Effector CD4-positive, alpha-beta T cell (primary cell): ENCODE measurements at places on chromosomes 12 and 14.

DNA sequence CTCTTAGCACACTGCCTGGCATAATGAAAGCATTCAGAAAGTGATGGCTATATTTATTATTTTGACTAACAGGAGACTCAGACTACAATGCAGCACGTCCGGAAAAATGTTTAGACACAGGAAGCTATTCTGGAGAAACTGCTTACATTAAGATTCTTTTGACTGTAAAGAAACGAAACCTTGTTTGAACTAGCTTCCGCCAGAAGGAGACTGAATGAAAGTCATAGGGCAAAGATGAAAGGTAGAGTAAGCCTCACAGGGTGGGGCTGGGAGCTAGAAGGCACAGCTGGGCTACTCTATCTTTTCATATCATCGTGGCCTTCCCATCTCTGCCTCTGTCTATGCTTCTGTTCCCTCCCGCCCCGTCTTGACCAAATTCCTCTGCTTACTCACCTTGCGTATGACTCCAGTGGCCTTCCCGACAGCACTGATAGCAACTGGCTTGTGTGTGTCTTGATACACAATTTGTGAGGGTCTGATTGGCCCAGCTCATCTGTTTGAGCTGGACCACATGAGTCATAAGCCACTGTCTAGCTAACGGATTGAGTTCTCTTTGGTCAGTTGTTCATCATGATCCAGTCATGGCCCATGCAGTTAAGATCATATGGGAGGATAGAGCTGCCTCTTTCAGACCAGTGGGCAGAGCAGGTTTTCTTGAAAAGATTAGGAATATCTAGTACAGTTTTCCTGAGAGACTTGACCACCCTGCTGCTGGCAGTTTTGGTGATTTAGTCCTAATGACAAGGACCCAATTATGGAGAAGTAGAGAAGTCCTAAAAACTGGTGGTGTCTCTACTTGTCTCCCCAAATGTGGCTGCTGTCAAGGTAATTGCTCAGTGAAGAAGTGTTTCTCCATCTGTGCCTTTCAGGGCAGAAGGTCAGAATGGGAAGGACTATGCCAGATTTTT, 151.5 kb upstream of the SLC38A2 start:
- DNase-seq = peak; percentile 7

GRCh38 chr14:79103764-79104163, 933.6 kb downstream of the NRXN3 start:
- DNase-seq = no peak

GRCh38 chr14:40987481-40987880, 619.2 kb upstream of the LRFN5 start:
- DNase-seq = no peak

- DNase-seq = no peak
Observed at GRCh38 chr14:30204431-30204980, 276.9 kb upstream of the PRKD1 start.

DNA sequence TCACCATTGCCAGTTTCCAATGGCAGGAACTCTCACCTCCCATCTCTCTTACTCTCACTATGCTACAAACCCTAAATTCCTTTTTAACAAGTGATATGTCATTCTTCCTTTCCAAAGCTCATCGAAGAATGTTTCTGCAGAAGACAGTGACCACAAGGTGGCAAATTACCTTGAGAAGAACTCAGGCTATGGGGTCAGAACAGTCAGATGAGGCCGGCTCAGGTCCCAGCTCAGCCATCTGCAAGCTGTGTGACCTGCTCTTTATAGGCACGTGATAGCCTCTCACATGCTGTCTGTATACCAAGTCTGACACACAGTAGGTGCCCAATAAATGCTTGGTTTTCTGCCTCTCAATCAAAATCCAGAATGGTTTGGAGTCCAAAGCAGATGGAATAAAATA, 80.7 kb downstream of the FOXN3 start:
- no peak for DNase-seq

DNA sequence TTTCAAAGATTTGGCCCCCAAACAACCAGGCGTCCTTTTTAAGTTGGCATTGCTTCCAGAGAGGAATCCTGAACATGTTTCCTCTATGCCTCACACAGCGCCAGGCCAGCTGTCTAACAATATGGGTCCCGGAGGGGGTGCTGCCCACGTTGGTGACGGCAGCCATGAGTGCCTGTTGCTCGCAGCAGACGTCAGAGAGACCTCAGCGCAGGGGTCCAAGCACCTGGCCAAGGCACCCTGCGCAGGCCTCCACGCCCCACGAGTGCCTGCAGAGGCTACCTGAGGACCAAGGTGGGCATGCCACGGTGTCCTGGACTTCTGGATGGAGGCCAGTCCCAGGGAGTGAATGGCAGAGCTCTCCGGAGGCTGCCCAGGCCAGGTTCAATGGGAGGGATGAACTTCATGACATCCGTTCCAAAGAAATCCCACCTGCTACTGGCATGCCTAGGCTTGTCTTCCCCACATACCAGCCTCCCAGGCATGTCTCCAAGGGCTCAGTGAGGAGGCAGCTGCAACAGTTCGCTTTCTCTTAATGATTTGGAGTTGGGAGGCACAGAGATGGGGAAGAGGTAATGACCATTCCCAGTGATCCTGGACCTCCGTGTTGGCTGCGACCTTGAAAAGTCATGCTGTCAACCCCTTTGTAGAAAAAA, 11.6 kb upstream of the FOXN3 start:
- DNase-seq = no peak

DNA sequence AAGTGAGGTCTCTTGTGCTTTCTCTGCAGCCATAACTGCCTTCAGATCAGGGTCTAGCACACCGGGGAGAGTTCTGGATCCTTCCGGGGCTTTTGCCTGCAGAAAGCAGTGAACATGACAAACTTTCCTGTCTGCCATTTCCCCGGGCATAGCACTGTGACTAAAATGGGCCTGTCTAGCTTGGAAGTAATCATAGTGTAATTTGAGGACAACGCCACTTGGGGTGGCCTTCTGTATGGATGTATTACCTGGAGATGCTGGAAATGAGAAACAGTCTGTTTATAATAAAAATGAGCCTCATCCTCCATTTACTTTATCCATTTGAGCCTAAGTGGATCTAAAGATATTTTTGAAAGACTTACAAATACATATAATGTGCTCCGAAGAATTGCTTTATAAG, 453.7 kb downstream of the VRK1 start:
- DNase-seq = no peak

DNA sequence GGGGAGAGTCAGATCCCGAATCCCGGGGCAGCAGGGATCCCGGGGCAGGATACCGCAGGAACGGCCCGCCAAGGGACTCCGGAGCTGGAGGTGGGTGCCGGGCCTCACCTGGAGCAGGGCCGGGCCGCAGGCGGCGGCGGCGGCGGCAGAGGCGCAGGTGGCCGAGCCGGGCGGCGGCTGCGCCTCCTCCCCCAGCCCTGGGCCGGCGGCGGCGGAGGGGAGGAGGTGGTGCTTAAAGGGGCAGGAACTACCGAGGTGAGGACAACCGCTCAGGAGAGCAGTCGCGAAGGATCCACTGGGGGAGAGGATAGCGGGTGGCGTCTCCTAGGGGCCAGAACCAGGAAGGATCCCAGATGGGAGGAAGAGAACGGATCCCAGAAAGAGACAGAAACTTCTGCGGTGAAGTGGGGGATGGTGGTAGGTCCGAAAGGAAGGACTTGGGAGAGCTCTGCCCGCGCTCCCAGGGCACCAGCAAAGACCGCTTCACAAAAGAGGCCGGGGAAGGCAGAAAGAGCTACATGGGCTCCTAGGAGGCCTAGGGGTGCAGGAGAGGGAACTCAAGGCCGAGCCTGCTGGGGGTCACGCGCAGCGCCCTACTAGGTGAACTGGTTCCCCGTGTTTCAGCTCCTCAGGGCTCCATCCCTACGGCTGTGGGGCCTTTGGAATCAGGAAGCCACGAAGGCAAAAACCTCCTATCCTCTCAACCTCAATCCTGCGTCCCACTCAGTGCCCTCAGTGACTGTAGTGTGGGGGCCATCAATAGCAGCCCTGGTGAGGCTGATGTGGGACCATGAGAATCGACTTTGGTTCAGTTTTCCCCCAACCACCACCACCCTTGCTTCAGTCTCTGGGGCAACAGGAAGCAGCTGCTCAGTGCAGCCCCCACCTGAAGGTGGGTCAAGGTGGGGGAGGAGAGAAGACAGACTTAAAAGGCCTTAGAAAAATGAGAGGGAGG, 5.0 kb upstream of the BAZ2A start:
- DNase-seq = peak; percentile 47

DNA sequence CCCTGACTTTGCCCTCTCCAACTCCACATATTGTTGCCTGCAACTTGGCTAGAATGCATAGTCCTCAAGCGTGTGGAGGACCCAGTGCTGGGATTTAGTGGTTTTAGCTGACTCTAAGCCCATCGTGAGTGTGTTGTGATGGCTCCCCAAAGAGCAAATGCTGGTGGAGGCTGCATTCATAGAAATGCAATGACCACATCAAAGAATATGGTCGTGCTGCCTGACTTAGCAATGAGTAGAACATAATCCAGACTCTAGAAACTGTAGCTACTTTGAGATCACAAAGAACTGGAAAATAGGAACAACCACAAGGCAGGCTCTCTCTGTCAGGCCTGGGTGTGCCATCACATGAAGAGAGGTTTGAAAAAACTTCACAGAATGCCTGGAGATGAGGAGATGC, 1.3 kb downstream of the DYRK4 start:
- DNase-seq = no peak

DNA sequence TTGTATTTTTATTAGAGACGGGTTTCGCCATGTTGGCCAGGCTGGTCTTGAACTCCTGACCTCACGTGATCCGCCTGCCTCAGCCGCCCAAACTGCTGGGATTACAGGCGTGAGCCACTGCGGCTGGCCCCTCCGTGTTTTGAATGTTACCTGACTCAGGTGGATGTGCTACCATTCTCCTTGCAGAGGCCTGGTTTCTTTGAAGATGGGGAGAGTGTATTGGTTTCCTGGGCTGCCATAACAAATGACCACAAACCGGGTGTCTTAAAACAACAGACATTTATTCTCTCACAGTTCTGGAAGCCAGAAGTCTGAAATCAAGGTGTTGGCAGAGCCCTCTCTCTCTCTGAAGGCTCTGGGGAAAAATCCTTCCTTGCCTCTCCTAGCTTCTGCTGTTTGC, 98.0 kb downstream of the IRF2BPL start:
- DNase-seq = no peak

GRCh38 chr12:46259071-46259470, 9.8 kb downstream of the SLC38A1 start:
- DNase-seq = no peak
